ENCODE measurements at places on chromosomes 3 and 15. TPM values are rescaled to one million over a fixed set of nuclear protein-coding genes. Genes with fewer than 3 reads are reported as not detected.

DNA sequence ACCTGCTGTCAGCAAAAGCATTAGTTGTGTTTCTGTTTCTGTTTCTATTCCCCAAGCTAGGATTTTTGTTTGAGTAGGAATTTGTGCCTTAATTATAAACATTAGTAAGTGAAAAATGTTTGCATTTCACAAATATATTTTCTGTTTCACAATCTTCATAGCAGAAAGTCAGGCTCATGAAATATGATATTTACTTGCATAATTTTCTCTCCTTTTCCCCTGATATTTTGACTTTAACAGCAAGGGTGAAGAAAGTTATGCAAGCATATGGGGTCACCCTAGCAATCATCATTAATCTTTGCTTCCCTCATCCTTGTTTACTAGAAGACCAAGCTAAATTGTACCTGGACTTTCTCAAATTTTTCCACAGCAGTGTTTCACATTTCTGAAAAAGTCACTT, 140.3 kb upstream of the SEMA6D start:
- DNase-seq, result no peak

GRCh38 chr3:78221796-78222195, 1181.9 kb downstream of the ROBO2 start:
- no peak for DNase-seq

- DNase-seq, result no peak
Observed at GRCh38 chr3:42357335-42357734, 53.1 kb downstream of the LYZL4 start.

- DNase-seq, result peak; percentile 52
Observed at GRCh38 chr15:43347114-43347513, 16.7 kb upstream of the LCMT2 start.

DNA sequence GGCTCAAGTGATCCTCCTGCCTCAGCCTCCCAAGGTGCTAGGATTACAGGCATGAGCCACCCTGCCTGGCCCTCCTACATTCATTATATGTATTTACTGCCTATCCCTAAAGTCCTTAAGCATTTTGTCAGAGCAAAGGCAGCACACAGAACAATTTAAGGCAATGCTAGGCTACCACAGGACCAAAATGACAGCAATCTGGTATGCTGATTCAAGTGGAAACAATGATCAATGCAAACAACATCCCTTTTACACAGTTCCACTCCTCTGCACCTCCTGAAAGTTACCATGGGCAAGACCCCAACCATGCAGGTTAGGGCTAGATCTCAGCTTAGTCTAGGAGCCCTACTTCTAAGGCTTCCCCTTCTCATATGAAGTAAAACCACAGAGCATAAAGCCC, 40.3 kb downstream of the SPG11 start:
- DNase-seq, result no peak

GRCh38 chr3:80357761-80358160, 590.0 kb upstream of the ROBO1 start:
- DNase-seq, result no peak

- DNase-seq, result no peak
Observed at GRCh38 chr15:41658689-41659088, 1.5 kb upstream of the MGA start.

Gene CHDH
- total RNA-seq, result 2.4 TPM

Gene FANCD2OS
- total RNA-seq, result not detected

DNA sequence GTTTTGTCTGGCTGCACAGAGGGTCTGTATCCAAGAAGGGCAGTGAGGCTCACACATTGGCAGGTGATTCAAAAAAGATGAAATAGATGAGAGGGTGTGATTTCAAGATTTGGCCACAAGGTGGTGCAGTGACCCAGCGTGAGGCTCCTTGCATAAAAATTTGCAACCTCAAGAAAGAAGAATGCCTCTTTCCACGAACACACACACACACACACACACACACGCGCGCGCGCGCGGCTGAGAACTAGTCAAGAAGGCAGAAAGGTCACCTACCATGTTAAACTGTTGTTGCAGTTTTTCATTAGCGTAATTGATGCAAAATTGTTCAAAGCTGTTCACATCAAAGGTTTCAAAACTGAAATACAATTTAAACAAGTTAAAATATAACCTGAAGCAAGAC, 39.2 kb downstream of the MYO5C start:
- peak; percentile 80 for DNase-seq

Gene VWA5B2
- total RNA-seq, result not detected

Gene CRELD1
- 135 TPM for total RNA-seq

Gene ATP2B2
- total RNA-seq, result not detected

Gene C3orf20
- total RNA-seq, result not detected

Gene LRTM1
- total RNA-seq, result 0.16 TPM

- no peak for DNase-seq
Observed at GRCh38 chr3:181279239-181279565, 289.7 kb upstream of the DNAJC19 start.

GRCh38 chr3:40691452-40691861, 166.7 kb downstream of the ZNF621 start:
- DNase-seq, result no peak

Gene DIPK2A
- 40.2 TPM for total RNA-seq

Gene USP50
- total RNA-seq, result not detected

Gene SCAANT1
- not detected for total RNA-seq

DNA sequence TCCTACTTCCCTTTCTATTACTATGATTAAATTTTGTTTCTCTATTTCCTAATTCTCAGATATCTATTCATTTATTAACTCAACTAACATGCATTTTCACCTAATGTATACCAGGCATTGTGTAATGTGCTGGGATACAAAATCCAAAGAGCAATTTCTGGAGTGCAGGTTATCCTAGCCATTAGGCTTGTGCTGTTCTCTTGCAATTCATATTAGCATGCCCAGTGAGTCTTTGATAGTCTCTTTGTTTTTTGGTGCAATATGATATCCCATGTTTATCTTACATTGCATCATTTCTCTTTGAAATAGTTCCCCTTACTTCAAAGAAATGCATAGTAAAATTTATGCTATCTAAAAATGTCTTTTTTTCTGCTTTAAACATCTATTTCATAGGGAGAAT, 13.9 kb upstream of the DPPA4 start:
- DNase-seq, result no peak

Gene NOX5
- total RNA-seq, result 1.3 TPM

Gene CGGBP1
- total RNA-seq, result 77.0 TPM

GRCh38 chr15:39153716-39154115, 427.2 kb upstream of the THBS1 start:
- DNase-seq, result no peak

- DNase-seq, result peak; percentile 18
Observed at GRCh38 chr3:67940210-67940952, 286.0 kb upstream of the SUCLG2 start.

Gene CCDC13
- total RNA-seq, result 1.2 TPM

DNA sequence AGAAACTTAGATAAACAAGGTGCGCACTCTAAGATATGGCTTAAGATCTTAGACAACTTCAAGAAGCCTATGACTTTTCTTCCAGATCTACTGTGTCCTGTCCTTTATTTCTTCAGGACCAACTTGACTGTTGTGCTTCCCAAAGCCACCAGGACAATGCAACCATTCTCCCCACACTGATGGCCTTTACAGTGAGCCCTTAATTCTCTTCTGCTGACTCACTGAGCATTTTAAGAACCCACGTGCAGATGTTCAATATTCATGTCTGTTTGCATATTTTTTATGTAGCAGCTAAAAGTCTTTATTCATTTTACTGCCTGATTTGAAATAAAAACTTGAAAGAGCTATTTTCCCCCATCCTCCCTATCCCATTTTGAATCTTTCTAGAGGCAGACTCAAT, 103.3 kb upstream of the SLC2A2 start:
- DNase-seq, result peak; percentile 29

GRCh38 chr15:85007741-85008397, 26.2 kb downstream of the PDE8A start:
- DNase-seq, result peak; percentile 20
